ENCODE measurements at places on chromosomes 7 and 10. TPM values are rescaled to one million over a fixed set of nuclear protein-coding genes. Genes with fewer than 3 reads are reported as not detected.

The TRIM50 gene
- total RNA-seq = not detected

The GPR15LG gene
- not detected for total RNA-seq

The TMEM196 gene
- not detected for total RNA-seq

The SPDYE11 gene
- not detected for total RNA-seq

The HOXA5 gene
- total RNA-seq = 21.4 TPM
